Stimulated activated naive B cell treated with anti-CD40 and anti-IgM and Interleukin-4, amounts not matched to agents 10 μg/mL and 1 μg/mL and 100 μg/mL, for 72 hours (primary cell): ENCODE measurements at places on chromosomes 1 and 21.

GRCh38 chr1:59100708-59101374, 196.1 kb upstream of the FGGY start:
- no peak for DNase-seq

GRCh38 chr1:196467230-196467925, 140.9 kb downstream of the KCNT2 start:
- DNase-seq = no peak

DNA sequence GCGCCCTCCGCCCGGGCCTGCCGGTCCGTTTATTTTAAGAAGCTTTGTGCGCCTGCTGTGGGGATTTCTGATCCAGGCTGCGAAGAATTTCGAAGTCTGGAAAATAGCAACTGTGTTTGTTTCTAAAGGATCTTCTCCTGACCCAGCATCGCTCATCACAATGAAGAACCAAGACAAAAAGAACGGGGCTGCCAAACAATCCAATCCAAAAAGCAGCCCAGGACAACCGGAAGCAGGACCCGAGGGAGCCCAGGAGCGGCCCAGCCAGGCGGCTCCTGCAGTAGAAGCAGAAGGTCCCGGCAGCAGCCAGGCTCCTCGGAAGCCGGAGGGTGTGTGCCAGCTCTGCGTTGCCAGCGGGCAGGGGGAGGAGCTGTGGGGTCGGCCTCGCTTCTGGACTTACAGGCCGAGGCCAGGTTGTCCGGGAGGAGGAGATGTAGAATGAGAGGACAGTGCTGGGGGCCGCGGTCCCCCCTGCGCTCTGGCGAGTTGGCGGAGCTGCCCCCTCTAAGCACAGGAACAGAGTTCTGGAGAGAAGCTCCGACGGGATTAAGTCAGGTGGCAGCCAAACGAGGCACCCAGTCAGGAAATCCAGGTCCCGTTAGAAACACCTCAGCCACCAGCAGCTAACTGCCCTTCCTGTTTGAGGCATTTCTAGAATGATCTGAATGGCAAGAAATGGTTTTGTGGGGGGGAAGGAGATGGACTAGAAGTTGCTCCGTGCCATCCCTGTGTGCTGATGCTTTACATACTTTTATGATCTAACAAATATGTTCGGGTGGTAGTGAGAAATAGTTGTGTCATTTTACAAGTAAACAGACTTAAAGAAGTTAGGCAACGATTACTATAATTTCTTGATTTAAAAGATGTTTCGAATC, 948 bp downstream of the TXLNA start:
- peak; percentile 26 for DNase-seq

DNA sequence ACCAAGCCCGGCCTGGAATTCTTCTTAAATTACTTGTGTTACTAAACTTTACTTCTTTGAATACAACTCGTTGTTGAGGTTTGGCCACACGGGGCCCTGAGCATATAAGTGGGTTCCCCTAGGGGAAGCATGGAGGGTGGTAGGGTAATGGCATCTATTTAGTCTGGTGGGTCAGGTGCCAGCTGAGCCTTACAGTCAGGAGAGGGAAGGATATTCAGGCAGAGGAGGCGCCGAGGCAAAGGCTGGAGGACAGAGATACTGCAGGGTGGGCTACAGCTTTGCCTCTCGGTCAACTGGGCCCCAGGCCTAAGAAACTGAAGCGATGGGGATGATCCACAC, 424 bp upstream of the NECAP2 start:
- no peak for DNase-seq

DNA sequence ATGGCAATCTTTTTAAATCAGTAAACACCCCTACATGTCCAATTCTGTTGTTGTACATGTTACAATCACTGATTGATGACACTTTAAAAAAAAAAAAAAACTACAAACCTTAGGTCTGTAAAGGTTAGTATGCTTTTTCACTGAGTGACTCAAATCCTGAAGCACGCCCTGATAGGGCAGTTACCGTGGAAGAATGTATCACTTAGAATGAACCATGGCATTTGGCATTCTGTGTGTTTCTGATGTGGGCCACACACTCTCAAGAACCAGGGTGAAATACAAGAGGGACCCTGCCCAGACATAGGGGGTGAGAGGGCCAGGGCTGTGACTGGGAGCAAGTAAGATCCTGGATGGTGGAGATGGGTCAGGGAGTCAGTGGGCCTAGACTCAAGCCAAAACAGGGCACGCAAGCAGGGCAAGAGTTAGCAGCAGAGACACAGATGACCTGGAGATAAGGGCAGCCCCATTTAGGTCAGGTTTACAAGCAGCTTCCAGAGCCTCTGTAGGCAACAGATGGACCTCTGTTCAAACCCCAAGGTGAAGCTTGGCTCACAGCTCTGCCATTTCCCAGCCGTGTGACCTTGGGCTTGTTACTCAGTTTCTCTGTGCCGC, 47.6 kb upstream of the DMRTB1 start:
- no peak for DNase-seq

- no peak for DNase-seq
Measured at GRCh38 chr1:31564606-31564989, 11.7 kb upstream of the TINAGL1 start.
